ENCODE measurements at places on chromosomes 13 and 19.

DNA sequence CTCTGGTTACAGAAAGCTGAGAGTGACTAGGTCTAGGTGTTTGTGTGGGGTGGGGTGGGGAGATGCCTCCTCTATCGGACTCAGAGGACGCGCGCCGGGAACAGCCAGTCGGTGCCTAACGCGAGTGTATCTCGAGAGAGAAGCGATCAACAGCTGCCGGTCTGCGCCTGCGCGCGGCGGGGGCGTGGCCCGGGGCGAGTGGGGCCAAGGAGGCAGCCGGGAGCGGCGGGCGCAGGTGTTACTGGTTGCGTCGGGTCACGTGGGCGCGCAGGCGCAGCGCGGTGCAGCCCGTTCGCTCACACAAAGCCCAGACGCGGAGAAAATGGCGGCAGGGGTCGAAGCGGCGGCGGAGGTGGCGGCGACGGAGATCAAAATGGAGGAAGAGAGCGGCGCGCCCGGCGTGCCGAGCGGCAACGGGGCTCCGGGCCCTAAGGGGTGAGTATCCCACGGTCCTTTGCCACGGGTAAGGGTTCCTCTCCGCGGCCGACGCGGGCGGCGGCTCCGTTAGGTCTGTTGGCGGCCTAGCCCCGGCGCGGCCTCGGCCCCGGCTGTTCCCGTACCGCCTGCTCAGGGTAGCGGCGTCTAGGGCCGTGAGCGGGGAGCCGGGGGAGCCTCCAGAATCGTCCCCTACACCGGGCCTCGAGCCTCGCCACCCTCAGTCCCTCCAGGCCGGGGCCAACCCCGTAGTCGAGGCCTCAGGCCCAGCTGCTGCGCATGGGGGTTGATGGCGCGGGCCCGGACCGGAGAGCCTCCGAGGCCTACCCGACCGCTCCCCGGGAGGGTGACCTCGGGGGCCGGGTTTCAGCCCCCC, at the start of gene HNRNPM:
Gene HNRNPM, plus strand, starts transcription at position 299 of the 811 bp plus-strand sequence. Its CDS starts 24 bp downstream, at position 323.
- DNase-seq: peak; percentile 99

DNA sequence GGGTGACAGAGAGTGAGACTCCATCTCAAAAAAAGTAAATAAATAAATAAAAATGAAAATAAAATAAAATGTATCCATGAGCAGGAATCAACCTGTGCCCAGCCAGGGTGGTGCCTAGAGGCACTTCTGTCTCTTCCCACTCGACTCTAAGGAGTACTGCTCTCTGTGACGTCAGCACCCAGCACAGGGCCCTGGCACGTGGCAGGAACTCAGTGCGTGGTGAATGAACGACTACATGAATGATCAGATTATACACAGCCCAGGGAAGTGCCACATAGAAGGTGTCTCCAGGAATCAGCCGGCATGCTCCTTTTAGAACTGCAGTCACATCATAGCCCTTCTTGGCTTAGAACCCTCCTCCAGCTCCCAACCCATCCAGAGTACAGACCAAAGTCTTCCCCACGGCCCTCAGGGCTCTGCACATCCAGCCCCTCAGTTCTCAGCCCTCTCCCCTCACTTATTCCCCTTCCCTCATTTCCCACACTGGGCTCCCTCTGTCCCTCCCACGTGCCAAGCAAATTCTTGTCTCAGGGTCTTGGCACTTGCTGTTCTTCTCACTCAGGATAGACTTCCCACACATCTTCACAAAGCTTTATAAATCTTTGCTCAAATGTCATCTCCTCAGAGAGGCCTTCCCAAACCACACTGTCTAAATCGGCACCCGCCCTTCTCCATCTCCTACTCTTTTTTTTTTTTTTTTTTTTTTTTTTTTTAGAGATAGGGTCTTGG, 4.2 kb downstream of the CLIP3 start:
- DNase-seq: no peak

- DNase-seq: peak; percentile 71
These were observed 1109.0 kb downstream of the UQCRFS1 start for GRCh38 chr19:28103921-28104320.

DNA sequence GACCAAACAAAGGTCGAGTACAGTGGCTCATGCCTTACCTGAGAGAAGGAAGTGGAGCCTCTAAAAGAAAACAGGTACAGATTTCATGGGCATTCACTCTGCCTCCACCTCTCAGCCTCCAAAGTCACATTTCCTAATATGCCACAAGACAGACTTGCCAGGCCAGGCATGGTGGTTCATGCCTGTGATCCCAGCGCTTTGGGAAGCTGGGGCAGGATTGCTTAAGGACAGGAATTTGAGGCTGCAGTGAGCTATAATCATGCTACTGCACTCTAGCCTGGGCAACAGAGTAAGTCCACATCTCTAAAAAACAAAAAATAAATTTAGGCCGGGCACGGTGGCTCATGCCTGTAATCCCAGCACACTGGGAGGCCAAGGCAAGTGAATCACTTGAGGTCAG, 10.9 kb upstream of the DNMT1 start:
- DNase-seq: no peak
